Transverse colon (tissue), 4 donors: ENCODE measurements at places on chromosomes 3 and 15. TPM values are rescaled to one million over a fixed set of nuclear protein-coding genes. Genes with fewer than 3 reads are reported as not detected.

- no peak for DNase-seq
These were observed 292.0 kb upstream of the SLCO3A1 start for GRCh38 chr15:91561371-91562100.

- no peak for DNase-seq
These were observed 385.4 kb upstream of the SEMA6D start for GRCh38 chr15:47331829-47332393.

GRCh38 chr3:73140772-73141442, 79.4 kb downstream of the EBLN2 start:
- no peak for DNase-seq

- no peak for DNase-seq
These were observed 248.1 kb downstream of the ERC2 start for GRCh38 chr3:56219894-56220805.

- no peak for DNase-seq
These were observed 21.3 kb upstream of the PLCH1 start for GRCh38 chr3:155766206-155766605.

GRCh38 chr3:127457094-127457475, 133.4 kb downstream of the TPRA1 start:
- DNase-seq = peak; percentile 13

- no peak for DNase-seq
These were observed 5.0 kb downstream of the PTH1R start for GRCh38 chr3:46882377-46883053.

- no peak for DNase-seq
These were observed 143.6 kb upstream of the GRM7 start for GRCh38 chr3:6717026-6717943.

DNA sequence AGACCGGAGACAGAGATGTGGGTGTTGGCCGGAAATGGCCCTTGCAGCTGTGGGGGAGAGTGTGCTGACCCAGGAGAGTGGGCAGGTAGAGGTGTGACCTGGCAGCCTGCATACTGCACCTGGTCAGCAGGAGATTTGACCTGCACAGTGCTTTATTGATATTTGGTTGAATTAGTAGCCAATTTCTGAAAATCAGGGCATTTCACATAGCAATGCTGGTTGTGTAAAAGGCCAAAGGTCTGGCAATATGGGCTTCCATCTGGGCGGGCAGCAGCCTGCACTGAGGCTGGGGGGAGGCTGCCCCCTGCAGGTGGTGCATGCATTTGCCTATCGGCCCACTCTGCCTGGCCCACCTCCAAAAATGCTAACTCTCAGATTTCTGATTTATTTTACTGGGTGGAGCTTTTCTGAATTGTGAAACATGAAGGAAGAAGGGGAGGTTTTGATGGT, 9.4 kb upstream of the MGLL start:
- peak; percentile 74 for DNase-seq

- no peak for DNase-seq
These were observed 143.1 kb upstream of the KCNMB2 start for GRCh38 chr3:178393146-178393545.

GRCh38 chr3:30222441-30222840, 384.0 kb upstream of the TGFBR2 start:
- no peak for DNase-seq

GRCh38 chr3:189404797-189405484, 226.2 kb upstream of the TP63 start:
- no peak for DNase-seq

GRCh38 chr15:68449389-68449788, 17.4 kb upstream of the ITGA11 start:
- no peak for DNase-seq

GRCh38 chr3:113409676-113410075, 31.6 kb downstream of the CFAP44 start:
- no peak for DNase-seq

DNA sequence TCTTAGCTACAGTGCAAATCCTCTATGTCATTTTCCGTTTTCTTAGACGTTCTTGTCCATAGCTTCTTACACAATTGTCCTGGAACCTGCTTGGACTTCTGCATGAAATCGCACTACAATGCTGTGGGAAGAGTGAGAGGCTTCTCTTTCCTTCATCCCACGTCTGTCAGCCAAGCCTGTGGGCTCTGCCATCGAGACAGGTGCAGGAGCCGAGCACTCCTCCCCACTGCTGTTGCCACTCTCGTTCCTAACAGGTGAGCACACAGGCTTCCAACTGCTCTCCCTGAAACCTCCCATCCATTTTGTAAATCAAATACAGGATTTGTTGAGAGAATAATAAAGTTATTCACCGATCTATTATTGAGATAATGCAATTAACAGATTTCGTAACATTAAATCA, 23.5 kb downstream of the ZXDC start:
- DNase-seq = no peak

GRCh38 chr15:39404767-39405181, 176.1 kb upstream of the THBS1 start:
- DNase-seq = no peak

DNA sequence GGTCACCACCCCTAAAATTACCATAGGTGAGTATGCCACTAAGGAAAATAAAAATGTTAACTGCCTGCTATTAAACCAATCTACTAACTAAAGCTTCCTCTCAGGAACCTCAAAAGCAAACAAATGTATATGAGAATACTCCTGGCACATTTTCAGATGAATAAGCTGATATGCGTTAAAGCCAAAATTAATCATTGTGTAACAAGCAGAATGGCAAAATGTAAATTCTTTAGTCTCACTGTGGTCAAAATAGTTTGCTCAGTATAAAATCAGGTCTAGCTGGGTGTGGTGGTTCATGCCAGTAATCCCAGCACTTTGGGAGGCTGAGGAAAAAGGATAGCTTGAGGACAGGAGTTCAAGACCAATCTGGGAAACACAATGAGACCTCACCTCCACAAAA, 53.6 kb downstream of the SUMF1 start:
- DNase-seq = no peak

DNA sequence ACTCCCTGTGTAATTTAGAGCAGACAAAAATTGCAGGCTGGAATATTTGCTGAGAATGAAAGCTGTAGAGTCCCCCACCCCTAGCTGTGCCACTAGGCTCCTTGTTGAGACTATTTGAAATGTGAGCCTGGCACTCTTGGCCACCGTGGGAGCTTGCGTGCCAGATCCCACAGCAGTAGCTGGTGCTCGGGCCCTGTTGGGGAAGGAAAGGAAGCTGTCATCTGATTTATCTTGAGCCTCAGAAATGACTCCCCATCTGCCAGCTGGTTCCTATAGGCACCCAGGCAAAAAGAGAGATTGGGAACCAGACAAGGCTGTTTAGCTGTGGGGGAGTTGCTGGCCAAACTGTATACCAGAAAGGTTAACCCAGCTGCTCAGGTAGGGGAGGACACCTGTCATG, 23.4 kb upstream of the CLEC3B start:
- no peak for DNase-seq

- no peak for DNase-seq
These were observed 228.1 kb upstream of the AZI2 start for GRCh38 chr3:28576614-28577200.

DNA sequence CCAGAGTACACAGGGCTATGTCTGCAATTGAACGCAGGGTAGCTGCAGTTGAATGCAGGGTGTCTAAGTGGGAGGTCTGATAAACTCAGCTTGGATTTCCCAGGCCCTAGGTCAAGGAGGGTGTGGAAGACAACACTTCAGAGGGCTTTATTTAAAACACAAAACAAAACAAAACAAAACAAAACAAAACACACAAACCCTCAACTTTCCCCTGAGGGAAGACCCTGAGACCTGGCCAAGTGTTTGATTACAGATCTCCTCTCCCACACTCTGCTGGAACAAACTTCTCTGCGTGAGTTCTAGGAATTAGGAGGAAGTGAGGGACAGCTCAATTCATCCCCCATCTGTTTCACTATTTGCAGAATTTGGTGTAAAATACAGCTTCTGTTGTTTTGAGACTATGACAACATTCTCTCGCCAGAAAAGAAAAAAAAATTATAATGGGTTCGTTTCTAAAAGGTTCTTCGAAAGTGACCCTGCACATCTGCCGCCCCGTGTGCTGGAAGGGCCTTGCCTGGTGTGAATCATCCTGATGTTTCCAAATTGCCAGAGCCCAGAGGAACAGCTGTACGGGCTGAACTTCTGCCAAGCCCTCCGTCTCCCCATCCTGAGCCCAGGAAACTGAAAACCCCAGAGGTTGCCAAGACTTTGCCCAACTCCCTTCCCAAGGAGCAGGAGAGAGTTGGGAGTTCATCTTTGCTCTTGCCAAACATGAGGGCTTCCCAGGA, 73.3 kb upstream of the RAD18 start:
- DNase-seq = peak; percentile 56

- DNase-seq = no peak
These were observed 202.8 kb upstream of the UBE2E2 start for GRCh38 chr3:23000371-23000770.

DNA sequence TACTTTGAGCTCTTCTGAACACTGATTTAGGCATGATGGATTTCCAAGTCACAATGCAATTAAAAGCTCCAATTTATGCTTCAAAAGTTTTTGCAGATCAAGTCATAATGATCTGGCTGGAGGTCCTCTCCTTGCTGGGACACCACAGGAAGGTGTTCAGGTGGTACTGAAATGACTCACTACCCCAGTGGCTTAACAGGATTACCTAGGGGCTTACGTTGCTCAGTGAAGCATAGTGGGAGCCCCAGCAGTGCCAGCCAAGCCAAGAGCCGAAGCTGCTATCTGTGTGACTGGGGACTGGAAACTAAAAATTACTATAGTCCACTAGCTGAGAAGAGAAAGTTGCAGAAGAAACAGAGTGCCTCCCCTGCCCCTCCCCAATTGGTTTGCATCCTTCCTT, 110.1 kb upstream of the LPP start:
- no peak for DNase-seq

GRCh38 chr3:37607604-37608003, 254.1 kb upstream of the CTDSPL start:
- no peak for DNase-seq

GRCh38 chr3:134699141-134699711, 48.4 kb upstream of the KY start:
- DNase-seq = no peak

GRCh38 chr3:43028678-43029490, 49.8 kb downstream of the GASK1A start:
- no peak for DNase-seq

- DNase-seq = no peak
These were observed 511.4 kb upstream of the MCTP2 start for GRCh38 chr15:93719921-93720351.

GRCh38 chr15:87671289-87671688, 585.2 kb downstream of the NTRK3 start:
- DNase-seq = no peak

- no peak for DNase-seq
These were observed 3.4 kb upstream of the HHLA2 start for GRCh38 chr3:108292905-108293328.

DNA sequence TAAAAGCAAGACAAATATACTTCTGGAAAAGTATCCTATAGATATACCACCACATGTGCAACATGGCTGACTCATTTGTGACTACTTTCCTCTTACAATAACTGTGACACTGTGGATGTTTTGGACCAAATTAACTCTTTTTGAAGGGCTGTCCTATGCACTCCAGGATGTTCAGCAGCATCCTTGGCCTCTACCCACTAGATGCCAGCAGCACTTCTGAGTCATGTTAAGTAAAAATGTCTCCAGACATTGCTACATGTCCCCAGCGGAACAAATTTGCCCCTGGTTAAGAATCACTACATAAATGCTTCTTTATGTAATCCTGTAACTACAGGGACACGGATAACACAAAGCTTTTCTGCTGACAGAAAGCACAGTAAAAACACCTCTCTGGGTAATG, 32.0 kb downstream of the RUVBL1 start:
- DNase-seq = no peak

BRPF1 gene
- total RNA-seq = 14.9 TPM

PRSS50 gene
- total RNA-seq = not detected

VIPR1 gene
- total RNA-seq = 250 TPM

SLC12A6 gene
- total RNA-seq = 9.2 TPM

SERINC4 gene
- not detected for total RNA-seq

A4GNT gene
- not detected for total RNA-seq

CD276 gene
- total RNA-seq = 62.5 TPM

TMEM266 gene
- not detected for total RNA-seq
